ENCODE measurements at places on chromosomes 11 and 22. TPM values are rescaled to one million over a fixed set of nuclear protein-coding genes. Genes with fewer than 3 reads are reported as not detected.
A peak's percentile ranks its signal among the peaks of the same experiment; 100 is the strongest.

PCSK7 gene
- total RNA-seq, result 46.4 TPM

ZDHHC5 gene
- 35.7 TPM for total RNA-seq

GRCh38 chr22:19643448-19644313 is 70.6 kb upstream of the SEPTIN5 start:
- no peak for DNase-seq

- no peak for DNase-seq
Observed at GRCh38 chr22:39820256-39820655, 73.3 kb downstream of the ENTHD1 start.

DNA sequence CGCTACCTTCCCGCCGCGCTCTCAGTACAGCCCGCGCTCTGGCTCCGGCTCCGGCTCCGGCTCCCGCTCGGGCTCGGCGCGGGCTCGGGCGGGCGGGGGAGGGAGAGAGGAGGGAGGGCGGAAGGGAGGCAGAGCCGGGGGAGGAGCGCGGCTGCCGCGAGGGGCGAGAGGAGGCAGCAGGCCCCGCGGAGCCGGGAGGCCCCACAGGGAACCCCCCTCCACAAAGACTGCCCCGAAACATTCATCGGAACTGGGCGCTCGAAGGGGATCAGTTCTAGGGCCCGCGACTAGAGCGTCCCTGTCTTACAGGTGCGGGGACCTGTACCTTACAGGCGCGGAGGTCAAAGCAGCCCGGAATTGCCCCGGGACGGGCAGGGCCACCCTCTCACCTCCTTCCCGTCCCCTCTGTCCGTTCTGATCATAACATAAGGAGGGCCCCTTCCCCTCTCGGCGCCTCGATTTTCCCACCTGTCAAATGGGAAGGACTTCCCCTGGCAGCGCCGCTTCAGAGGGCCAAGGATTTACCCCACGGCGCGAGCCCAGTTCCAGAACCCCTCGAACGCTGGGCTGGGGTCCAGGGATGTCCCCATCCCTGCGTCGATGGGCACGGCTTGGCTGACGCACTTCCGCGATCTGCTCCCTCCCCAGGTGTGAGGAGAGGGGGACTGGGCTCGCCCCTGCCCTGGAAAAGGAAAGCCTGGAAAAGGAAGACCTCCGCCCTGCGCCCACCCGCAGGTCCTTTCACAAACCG is at the start of gene SHISA8:
SHISA8 (minus strand) TSS at position 40 of the 751 bp plus-strand sequence. CDS start 407 bp downstream, outside the sequence.
- peak; percentile 73 for DNase-seq
